ENCODE measurements at places on chromosomes 5 and 9.

DNA sequence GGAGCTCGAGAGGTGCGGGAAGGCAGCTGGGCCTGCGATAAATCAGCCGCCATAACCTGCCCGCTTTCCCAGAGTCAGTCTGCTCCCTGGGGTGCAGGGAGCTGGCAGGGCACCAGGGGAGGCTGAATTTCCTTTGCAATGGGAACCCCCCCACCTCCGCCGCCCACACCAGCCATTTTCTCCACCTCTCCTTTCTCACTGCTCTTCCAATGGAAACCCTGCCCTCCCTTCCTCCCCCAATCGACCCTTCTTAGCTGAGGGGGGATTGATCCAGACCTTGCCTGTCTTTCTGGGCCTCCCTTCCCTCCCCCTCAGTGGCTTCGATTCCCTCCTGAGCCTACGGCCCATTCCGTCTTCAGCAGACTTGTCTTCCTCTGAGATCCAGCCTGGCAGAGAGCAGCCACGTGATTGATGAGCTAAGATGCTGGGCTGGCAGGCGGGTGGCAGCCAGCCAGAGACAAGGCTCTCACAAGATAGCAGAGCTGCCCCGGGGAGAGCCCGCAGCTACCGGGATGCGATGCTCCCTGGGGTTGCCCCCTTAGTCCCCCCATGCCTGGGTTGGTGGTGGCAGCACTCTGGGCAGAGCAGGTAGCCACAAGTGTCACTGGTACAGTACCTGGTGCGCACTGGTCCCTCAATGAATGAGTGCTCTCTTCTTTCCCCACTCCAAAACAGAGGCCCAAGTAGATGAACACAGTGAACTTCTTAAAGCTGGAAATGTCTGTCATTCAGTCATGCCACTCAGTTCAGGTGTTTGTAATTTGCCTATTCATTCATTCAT, 53.7 kb upstream of the FABP6 start:
- no peak for DNase-seq

GRCh38 chr5:141632650-141633049, 4.0 kb downstream of the HDAC3 start:
- DNase-seq: no peak

GRCh38 chr5:80034962-80035821, at the start of gene THBS4:
TSS of gene THBS4 (plus strand) at chr5:80035348. CDS start at chr5:80035538, 190 bp downstream.
- peak; percentile 70 for DNase-seq

DNA sequence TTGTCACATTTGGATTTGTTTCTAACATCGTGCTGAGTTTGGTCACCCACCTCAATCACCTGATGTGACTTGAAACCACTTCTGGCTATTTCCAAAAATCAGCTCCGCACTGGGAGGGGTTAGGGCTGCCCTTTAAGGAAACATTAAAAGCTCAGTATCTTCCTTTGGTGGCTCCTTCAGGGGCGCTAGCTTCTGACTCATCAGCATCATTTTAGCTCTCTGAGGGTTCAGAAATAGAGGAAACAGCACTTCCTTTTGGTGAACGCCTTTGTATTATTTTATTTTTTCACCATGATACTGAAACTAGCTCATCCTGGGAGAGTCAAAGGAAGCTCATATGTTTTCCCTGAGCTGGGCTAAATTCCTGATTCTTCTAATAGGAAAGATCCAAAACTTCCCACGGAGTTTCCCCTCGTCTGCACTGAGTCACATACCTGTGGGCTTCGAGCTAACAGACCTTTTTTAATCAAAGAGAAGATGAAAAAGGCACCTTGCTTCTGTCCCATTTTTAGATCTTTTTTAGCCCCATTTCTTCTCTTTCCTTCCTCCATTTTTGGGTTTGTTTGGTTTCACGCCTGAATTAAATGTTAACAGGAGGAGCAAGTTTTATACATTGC, 48.2 kb downstream of the ROPN1L start:
- no peak for DNase-seq

- no peak for DNase-seq
Observed at GRCh38 chr5:144198386-144198785, 27.7 kb downstream of the KCTD16 start.

DNA sequence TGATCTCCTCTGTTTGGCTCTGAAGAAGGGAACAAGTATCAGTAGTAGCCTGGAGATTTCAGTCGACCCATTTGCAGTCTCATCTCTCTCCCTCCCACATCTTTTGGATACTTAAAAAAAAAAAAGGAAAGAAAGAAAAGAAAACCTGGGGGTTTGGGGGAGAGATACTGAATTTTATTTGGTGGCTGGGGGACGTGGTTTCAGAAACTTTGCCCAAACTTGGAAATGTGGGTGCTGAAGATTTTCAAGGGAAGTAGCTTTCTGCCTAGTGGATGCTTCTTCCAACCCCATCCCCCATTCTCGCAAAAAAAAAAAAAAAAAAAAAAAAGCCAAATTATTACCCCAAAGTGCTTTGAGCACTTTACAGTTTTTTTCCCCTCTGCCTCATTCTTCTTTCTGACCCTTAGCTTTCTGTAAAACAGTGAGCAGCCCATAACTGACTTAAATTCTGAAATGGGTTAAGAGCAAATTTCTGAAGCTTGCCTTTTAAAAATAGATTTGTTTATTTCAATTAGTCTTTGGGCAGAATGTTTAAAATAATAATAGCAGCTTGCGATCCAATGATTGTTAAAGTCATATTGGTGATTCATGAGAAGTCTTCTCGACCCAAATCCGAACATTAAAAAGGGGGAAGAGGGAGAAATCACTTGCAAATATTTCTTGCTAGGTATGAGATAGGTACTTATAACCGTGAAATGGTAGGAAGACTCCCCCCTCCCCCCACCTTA, 894 bp downstream of the FST start:
- DNase-seq: no peak

- DNase-seq: no peak
Observed at GRCh38 chr5:33595303-33595702, 154.5 kb downstream of the TARS1 start.

DNA sequence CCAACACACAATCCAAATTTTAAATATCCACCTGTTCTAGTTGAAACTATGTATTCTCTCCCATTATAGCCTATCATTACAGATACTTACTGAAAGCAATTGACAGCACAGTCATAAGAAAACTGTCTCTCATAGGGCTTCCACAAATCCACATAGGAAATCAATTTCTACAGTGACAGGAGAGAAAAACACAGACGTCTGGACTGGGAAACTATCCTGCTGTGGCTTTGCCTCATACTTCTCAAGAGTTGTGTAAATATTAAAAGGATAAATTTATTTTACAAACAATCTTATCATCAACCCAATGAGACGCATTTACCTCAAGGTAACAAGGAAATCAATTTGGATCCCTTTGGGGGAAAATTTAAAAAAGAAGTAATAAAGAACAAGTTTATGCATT, 517.5 kb downstream of the EFNA5 start:
- DNase-seq: no peak
